Activated CD8-positive, alpha-beta memory T cell treated with anti-CD3 and anti-CD28 coated beads, Interleukin-2, amount 50 U/mL, for 48 hours (primary cell): ENCODE measurements at places on chromosomes 3 and 15.

DNA sequence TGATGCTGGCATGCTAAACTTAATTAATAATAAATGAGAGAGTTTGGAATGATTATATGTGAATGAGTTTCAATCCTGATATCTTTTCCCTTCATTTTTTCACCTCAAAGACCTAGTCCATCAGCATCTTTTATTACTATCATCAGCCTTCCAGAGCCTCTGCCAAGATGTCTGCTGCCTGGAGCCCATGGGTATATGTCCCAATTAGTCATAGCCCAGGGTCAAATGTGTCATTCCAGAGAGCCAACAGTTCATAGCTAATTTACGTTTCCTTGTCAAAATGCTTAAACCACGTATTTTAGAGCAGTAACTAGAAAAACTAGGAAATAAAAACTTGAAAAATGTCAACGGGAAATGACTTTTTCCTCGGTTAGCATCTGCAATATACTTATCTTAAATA lies 457.9 kb downstream of the SI start:
- DNase-seq = no peak

GRCh38 chr3:172194702-172195406 lies 155.5 kb downstream of the FNDC3B start:
- no peak for DNase-seq

DNA sequence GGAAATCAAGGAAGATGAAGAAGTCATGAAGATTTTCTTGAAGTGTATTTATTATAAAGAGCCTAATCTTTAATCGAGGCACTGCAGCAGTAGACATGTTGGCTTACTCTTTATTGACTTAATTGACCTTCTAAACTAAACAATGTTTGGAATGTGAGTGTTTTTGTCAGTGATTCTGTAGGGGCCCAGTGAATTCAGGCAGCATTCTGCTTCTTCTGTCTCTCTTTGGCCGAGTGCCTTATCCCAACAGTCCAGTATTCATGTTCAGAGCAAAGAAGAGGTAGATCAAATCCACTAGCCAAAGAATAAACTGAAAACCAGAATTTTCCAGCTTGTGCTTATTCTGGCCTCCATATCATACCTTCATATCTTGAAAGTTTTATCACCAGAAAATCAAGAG lies 55.7 kb downstream of the RLBP1 start:
- DNase-seq = no peak

DNA sequence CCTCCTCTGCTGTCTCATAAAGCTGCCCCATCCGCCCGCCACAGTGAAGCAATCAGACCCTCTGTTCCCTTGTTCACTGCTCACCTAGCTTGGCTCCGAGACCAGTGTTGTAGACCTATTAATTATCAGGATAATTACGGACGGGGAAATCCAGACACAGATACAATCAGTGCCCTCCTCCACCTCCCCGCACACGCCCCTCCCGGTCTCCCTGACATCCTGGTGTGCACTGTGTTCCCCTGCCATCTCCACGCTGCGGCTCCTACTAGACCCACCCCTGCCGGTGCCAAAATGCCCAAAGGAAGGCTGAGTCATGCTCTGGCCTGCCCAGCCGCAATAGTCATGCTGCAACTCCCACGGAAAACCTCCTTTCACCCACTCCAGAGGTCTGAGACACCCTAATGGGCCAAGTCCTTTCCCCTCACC lies 277.3 kb upstream of the TLE3 start:
- no peak for DNase-seq

DNA sequence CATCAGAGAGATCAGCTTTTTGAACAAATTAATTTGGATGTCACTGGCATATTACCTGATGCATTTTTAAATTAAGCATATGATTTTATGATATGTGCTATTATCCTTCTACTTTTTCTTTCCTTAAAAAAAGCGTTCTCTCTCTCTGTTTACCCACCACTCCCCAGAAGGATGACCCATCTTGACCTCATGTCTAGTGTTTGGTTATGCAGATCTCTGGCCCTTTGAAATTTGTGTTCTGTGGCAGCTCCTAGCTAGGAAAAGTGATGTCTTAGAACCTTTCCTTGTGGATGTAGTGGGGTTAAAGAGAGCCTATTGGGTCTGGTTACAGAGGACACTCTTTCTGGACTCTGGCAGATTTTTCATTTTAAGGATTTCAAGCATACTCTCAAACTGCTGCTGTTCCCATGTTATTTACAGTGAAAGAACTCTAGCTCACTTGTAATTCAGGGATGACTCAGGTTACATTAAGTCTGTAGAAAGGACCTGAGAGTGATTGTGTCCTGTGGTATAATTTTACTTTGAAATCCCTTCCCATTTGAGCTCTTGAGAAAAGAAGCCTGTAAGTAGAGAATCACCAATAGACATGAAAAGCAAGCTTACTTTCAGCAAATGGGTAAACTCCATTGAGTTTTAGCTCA lies 23.8 kb downstream of the ARHGEF26 start:
- DNase-seq = no peak

DNA sequence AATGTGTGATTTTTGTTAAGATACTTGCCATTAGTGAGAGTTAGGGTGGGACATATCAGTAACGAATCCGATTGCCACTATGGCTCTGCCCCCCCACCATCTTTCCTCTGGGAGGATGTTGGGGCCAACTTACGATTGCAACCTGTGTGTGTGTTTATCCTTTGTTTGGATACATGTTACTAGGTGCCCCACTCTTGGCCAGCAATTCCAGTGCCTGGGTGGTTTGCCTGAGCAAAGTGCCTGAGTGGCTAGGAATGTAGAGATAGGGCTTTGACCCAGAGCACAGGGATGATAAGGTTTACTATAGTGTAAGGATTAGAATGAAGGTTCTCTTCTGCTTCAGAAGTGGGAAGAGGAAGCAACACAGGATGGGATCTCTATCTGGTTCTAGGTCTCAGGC lies 231.8 kb downstream of the TP63 start:
- no peak for DNase-seq

GRCh38 chr3:197508461-197508860 lies 47.3 kb downstream of the BDH1 start:
- DNase-seq = no peak

DNA sequence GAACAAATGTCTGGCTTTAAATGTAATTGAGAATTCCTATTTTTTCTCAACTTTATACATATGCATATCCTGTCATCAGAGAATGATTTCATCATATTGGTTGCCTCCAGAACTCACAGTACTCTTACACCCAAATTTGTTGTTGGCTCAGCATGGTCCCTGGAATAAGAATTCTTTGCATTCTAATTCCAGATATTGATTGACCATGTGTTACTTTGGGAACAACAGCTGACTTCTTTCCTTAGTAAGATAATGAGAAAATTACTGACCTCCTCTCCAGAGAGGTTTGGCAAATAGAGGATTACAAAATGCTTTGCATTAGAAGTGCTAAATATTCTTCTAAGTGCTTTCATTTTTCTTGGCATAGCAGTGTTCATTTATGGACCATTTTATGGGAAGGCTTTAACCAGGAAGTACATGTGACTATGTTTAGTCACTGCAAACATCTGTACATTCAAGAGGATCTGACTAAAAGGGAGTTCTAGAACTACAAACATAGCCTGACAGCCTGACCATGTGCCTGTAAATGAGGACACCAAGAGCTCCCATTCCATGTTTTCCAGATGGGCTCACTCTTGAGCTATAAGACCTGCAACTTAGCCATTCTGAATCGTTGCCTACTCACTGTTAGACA lies 391.6 kb upstream of the DPPA4 start:
- no peak for DNase-seq

DNA sequence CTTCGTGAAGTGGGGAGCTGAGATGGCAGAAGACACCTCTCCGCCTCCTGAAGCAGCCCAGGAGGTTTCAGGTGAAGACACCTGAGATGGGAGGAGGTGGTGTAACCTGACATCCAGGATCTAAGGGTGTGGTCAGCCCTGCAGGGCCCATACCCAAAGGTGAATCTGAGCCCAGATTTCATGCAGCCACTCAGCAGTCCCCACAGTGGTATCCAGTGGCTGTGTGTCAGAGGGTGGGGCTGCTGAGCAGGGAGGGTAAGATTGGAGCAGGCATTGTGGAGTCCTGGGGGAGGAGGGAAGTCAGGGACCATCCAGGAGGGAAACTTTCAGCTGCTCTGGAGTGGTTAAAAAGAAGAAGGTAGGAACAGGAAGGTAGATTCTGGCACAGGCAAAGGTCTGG lies 46.0 kb upstream of the SMAD6 start:
- DNase-seq = no peak

GRCh38 chr3:34889641-34890040 lies 749.7 kb upstream of the ARPP21 start:
- no peak for DNase-seq

GRCh38 chr3:134211797-134212196 lies 38.9 kb downstream of the RYK start:
- no peak for DNase-seq

DNA sequence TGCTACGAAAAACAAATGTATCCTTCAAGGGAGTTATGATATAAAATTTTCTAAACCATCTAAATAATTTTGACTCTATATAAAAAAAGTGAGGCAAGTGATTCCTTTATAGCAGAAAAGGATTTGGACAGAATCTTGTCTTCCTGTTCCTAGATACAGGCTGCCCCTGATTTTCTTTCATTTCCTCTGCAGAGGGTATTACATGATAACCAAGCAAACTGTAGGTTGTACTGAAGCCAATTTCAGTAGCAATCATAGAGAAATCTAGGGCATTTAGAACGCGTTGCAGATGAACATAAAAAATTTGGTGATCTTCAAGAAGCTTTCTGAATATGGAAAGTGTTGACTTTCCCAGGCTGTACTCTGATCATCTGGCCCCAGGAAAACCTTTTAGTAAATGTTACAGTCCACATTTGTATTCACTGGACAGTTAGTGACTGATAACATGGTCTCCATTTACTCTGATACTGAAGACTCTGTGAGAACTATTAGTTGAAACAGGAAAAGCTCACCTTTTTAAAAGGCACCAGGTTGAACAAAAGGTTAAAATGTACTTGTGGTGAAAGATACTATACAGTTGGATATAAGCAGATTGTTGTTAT lies 9.1 kb upstream of the UTS2B start:
- no peak for DNase-seq

- DNase-seq = no peak
Measured at GRCh38 chr3:49788056-49788455, 1.7 kb upstream of the IP6K1 start.

- no peak for DNase-seq
Measured at GRCh38 chr15:57849317-57849716, 142.8 kb downstream of the POLR2M start.

- no peak for DNase-seq
Measured at GRCh38 chr3:102941786-102942185, 507.0 kb downstream of the ZPLD1 start.

GRCh38 chr3:73781541-73781940 lies 156.8 kb upstream of the PDZRN3 start:
- DNase-seq = no peak

DNA sequence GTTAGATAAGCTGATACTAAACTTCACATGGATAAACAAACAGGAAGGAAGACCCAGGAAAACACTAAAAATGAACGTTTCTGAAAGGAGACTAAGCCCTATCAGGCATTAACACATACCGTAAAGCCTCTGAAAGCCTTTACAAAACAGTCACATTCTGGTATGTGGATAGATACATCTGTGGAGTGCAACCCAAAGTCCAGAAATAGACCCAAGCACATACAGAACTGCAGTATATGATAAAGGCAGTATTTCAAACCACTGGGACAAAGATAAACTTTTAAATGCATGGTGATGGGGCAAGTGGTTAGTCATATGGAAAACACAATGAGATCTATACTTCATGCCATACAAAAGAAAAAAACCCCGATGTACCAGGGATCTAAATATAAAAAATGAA lies 26.0 kb downstream of the DCBLD2 start:
- DNase-seq = no peak

DNA sequence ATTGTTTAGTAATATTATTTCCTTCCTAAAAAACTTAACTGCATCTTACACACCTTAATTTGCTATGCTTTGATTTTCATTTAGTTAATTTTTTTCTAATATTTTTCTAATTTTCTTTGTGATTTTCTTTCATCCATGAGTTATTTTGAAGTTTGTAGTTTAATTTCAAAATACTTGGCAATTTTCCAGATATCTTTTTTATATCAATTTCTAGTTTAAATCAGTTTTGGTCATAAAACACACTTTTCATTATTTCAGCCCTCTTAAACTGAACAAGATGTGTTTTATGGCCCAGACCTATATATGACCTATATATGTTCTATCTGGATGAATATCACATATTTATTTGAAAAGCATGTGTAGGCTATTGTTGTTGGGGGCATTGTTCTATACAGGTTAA lies 759.9 kb upstream of the SGO1 start:
- no peak for DNase-seq

- DNase-seq = no peak
Measured at GRCh38 chr3:25663347-25663868, 1.3 kb downstream of the TOP2B start.

DNA sequence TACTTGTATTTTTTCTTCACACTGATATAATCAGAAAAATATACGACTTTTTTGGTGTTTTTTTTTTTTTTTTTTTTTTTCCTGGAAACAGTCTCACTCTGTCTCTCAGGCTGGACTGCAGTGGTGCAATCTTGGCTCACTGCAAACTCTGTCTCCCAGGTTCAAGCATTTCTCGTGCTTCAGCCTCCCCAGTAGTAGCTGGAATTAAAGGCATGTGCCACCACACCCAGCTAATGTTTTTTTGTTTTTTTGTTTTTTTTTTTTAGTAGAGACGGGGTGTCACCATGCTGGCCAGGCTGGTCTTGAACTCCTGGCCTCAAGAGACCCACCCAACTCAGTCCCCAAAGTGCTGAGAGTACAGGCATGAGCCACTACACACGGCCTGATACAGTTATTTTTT lies 20.8 kb upstream of the DNAAF4 start:
- DNase-seq = no peak

DNA sequence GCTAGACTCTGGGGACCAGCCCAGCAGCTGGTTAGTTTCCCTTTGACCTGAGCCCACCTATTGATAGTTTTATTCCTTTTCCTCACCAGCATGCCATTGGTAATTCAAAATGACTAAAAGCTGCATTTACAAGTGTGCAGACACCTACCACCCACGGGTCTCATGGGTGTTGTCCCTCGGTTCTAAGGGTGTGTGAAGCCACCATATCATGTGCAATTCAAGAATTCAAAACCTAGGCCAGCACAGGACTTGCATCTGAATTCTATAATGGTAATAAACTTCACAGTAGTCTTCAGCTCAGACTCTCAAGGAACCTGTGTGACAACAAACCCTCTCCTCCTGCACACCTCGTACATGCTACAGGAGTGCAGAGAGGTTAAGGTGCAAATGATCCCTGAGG lies 55.3 kb downstream of the NTRK3 start:
- no peak for DNase-seq

GRCh38 chr3:50161320-50161719 lies 6.2 kb downstream of the SEMA3F start:
- no peak for DNase-seq

- DNase-seq = no peak
Measured at GRCh38 chr15:67843571-67844387, 3.9 kb upstream of the RNU6-1 start.

GRCh38 chr3:134059671-134060560 lies 30.2 kb upstream of the SLCO2A1 start:
- no peak for DNase-seq
